ENCODE measurements at places on chromosomes 13 and 19. TPM values are rescaled to one million over a fixed set of nuclear protein-coding genes. Genes with fewer than 3 reads are reported as not detected.

CEACAM6 gene
- 132 TPM for total RNA-seq

EFNB2 gene
- total RNA-seq = 77.5 TPM

DENND1C gene
- total RNA-seq = 7.5 TPM

SMAD9 gene
- 10.4 TPM for total RNA-seq

CEACAM7 gene
- 26.3 TPM for total RNA-seq

IZUMO1 gene
- not detected for total RNA-seq

GRCh38 chr13:20356444-20356843 lies 124.3 kb upstream of the GJB6 start:
- DNase-seq = no peak

GRCh38 chr19:32624410-32624809 lies 43.4 kb downstream of the PDCD5 start:
- DNase-seq = no peak

DNA sequence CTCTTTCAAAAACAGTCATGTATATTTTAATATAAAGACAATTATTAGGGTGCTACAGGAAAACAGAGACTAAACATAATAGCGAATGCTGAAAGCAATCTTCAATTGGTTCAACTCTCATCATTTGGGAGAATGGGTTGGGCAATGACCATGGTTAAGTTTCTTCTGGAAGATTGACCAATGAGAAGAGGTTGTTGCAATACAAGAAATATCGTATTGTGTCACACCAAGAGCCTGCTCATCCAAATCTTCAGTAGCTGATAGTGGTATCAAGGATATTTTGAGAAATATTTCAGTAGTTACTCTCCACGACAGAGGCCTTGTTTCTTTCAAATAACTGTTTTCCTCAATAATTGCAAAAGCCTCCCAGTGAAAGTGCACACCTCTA lies 83.0 kb upstream of the FNDC3A start:
- no peak for DNase-seq

DNA sequence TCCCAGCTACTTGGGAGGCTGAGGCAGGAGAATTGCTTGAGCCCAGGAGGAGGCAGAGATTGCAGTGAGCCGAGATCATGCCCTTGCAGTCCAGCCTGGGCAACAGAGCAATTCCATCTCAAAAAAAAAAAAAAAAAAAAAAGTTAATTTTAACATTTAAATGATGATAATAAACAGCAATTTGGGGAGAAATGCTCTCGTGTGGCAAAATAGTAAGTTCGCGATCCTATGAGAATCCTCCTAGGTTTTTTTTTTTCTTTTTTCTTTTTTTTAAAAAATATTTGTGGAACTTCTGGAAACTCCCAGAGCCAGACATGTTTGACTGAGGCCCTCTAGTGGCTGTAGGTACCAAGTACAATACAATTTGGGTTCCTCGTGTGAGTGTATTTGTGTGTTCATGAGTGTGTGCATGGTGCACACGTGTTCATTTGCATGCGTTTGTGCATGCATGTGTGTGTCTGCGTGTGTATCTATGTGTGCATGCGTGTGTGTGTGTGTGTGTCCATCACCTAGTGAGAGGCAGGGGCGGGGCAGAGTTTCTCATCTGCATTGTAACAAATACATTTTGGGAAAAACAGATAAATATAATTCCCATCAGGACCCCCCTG lies 31.2 kb downstream of the TMPRSS9 start:
- DNase-seq = no peak

GRCh38 chr13:98386637-98387036 lies 190.3 kb downstream of the STK24 start:
- no peak for DNase-seq

DNA sequence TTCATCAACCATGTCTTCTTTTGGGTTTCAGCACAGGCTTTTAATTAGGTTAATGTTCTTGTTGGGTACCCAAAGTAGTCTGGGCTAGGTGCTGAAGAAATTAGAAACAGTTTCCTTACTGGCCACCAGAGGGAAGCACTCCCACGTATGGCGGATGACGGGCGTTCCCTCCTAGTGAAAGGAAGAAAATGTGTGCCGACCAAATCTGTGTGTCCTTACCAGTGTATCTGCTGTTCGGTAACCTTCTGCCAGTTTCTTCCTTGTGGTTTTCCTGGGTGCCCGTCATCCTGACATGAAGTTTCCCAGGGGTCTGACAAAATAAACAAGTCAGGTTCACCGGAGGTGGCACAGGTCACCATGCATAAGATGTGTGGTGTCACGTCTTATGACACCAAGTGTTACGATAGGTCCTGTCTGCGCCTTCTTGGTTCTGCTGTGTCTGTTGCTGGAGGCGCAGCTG lies 6.0 kb upstream of the WDR88 start:
- DNase-seq = peak; percentile 46

DNA sequence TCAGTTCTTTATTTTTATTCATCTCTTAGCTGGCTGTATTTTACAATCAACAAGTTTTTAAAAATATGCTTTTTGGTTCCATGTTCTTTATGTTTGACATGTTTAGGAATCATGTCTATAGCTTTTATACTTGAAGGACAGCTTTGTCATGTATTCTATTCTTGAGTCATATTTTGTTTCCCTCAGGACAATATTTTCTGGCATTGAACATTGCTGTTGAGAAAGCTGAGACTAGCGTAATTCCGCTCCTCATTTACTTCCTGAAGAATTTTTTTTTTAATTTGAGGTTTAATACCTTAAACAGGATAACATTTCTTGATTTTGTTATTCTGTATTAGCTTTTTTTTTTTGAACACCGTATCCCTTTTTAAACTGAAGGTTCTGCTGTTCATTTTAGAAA lies 53.2 kb downstream of the RB1 start:
- no peak for DNase-seq

DNA sequence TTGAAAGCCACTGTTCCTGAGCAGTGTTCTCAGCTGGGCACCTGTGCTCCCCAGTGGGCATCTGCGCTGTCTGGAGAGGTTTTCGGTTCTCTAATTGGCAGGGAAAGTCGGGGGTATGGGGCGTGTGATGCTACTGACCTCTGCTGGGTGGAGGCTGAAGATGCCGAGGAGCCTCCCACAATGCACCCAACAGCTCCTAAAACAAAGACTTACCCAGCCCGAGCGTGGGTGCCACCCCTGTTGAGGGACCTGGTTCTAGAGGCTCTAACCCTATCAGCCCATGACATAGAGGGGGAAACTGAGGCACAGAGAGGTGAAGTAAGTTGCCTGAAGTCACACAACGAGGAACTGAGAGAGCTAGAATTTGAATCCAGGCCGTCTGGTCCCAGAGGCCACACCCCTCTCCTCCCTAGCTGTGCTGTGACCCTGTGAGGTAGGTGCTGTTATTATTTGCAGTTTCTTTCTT lies 2.3 kb downstream of the SPACA4 start:
- peak; percentile 68 for DNase-seq

- DNase-seq = no peak
Observed at GRCh38 chr13:24252136-24252535, 57.2 kb upstream of the C1QTNF9 start.

DNA sequence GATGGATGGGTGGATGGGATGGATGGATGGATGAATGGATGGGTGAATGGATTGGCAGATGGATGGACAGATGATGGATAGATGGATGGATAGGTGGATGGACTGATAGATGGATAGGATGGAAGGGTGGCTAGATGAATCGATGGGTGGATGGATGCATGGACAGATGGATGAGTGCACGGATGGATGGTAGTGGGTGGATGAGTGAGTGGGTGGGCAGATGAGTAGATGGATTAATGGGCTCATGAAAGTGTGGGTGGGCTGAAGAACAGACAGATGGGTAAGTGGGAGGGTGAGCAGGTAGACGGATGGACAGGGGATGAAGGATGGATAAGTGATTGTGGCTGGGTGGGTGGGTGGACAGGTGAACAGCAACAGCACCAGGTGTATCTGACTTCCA lies 5.7 kb downstream of the SEMA6B start:
- no peak for DNase-seq

- DNase-seq = no peak
Observed at GRCh38 chr19:2113439-2114211, 16.9 kb downstream of the IZUMO4 start.
